Stimulated activated CD4-positive, alpha-beta T cell treated with anti-CD3 and anti-CD28 coated beads, Interleukin-1b, Interleukin-23, amount 100 ng/mL, for 1 hour (primary cell): ENCODE measurements at places on chromosomes 11 and 22.

- DNase-seq = no peak
Observed at GRCh38 chr11:35794850-35795249, 132.3 kb downstream of the TRIM44 start.

GRCh38 chr22:43205748-43206508, 19.0 kb upstream of the TTLL12 start:
- no peak for DNase-seq

GRCh38 chr22:41766476-41766875, 34.0 kb upstream of the CCDC134 start:
- no peak for DNase-seq

- no peak for DNase-seq
Observed at GRCh38 chr11:79100093-79100910, 340.5 kb downstream of the TENM4 start.

DNA sequence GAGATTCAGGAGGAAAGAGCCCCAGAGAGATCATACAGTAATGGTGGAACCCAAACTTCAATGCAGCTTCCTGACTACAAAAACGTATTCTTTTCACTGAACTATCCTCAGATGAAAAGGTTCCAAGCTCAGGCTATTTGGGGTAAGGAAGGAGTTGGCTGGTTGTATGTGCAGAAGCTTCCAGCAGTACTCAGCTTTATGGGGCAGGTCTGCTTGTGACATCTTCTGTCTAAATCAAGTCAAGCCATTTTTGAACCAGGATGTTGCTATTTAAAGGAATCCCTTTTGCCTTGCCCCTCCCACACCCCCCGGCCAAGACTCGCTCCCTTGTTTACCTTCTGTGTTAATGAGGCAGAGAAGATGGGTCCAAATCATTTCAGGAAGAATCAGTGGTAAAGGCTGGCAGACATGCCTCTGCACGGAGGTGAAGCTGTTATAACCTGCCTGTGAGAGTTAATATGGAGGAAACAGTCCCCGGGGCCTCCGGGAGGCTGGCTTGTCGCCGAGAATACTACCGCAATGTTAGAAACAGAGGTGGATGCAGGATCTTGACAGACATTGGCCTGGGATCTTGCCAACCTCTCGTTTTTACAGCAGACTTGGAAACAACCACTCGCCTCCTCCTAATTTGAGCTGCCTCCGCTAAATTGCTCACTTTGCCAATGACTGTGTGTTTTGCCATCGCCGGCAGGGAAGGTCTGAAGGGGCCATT, 45.4 kb downstream of the TIMP3 start:
- DNase-seq = no peak

GRCh38 chr11:126560221-126560620, 204.7 kb downstream of the ST3GAL4 start:
- no peak for DNase-seq

DNA sequence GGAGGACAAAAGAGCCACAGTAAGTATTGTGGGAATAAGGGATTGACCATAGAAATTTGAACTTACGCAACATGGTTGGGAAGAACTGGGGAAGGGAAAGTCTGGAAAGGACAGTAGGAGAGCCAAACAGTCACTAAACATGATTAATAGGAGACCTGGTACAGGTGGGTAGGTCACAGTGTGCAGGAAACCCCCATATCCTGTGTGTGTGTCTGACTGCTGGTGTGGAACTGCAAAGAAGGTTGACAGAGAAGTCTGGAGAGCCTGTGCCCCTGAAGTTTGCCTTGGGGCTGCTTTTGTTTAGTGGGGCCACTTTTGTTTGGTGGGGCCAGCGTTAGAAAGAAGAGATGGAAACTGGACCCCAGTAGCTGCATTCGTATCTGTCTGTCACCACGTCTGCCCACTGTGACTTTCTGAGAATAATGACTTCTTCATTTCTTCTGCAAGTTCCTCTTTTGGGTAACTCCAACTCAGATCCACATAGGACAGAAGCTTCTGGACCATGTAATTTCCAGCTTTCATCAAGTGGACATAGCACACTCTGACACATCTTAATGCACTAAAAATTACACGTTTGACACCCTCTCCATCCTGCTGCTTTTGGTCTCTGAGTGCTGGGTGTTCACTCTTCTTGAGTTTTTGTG, 126.8 kb upstream of the RAG2 start:
- no peak for DNase-seq

DNA sequence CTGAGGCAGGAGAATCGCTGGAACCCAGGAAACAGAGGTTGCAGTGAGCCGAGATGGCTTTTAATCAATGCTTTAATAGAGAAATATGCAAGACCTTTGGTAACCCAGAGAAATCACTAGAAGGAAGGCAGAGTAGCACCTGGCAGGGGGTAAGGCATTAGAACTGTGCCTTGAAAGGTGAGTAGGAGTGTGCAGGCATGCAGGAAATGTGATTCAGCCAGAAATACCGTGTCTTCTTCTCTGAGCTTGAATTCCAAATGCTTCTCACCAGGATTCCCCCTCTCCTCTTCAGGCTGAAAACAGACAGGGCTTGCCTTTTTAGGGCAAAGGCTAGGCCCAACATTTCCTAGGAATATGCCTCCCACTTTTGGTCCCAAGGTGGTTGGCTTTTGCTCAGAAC, 51.0 kb downstream of the OR4D9 start:
- no peak for DNase-seq
